ENCODE measurements at places on chromosomes 2 and 18.

DNA sequence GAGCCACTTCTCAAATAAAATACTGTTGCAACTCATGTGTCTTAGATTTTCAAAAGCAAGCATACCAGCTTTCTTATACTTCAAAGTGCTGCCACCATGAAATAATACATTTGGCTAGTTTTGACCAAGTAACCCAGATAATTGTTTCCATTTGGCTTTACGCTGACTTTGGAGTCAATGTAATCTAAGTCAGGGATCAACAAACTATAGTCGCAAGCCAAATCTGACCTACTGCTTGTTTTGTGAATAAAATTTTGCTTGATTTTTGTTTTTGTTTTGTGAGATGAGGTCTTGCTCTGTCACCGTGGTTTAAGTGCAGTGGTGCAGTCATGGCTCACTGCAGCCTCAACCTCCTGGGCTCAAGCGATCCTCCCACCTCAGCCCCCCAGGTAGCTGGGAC, 65.0 kb downstream of the OXER1 start:
- no peaks in the 10 kb centered on the region for H3K36me3 ChIP-seq
- no peak for DNase-seq
- no peaks in the 10 kb centered on the region for H3K4me1 ChIP-seq
- H3K4me3 ChIP-seq: no peak overlapping the region

GRCh38 chr2:230812033-230812432, 52.7 kb upstream of the ITM2C start:
- DNase-seq: no peak
- H3K4me1 ChIP-seq: no peaks in the 10 kb centered on the region
- no peak overlapping the region for H3K27ac ChIP-seq
- H3K4me3 ChIP-seq: no peak overlapping the region

DNA sequence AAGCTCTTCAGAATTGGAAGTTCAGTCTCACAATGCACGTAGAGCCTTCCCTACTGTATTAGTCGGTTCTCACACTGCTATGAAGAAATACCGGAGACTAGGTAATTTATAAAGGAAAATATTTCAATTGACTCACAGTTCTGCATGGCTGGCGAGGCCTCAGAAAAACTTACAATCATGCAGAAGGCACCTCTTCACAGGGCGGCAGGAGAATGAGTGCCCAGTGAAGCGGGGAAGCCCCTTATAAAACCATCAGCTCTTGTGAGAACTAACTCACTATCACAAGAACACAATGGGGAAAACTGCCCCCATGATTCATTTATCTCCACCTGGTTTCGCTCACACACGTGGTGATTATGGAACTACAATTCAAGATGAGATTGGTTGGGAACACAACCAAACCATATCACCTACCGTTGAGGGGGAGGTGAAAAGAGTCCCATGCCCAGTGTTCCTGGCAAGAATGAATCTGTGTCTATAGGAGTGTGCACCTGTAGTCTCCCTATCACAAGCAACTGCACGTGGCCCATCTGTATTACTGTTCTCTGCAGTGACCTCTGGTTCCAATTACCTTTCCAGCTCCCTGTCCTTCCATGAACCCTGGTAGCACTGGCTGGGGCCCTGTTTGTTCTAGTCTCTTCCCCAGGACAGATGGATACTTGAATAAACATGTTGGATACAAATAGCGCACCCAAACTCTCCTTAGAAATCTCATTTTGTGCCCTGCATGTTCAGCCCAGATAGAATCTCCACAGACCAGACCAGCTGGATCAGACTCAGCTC, 44.4 kb upstream of the ATL2 start:
- H3K27ac ChIP-seq: no peak overlapping the region
- H3K4me3 ChIP-seq: no peak overlapping the region
- 0 out of 2 replicates have a peak, but pooled peaks cover 4% of the 10 kb centered on the region for H3K4me1 ChIP-seq
- H3K27me3 ChIP-seq: no peaks in the 10 kb centered on the region

DNA sequence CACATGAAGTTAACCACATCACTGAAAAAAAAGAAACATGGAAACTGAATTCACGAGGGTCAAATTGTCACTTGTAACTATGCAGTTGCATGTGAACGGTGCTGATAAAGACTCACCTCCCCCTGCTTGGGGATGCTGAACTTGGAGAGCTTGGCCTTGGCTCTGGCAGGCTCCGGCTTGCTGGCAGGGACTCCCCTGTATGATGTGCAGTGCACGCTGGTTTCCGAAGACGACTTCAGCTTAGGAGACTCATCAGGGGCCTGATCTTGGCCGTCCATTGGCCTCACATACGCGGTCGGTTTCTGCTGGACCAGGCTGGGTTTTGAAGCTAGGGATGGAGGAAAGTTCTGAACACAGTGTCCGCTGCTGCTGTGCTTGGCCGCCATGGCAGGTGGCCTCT, 135.9 kb downstream of the AFF3 start:
- H3K4me1 ChIP-seq: no peaks in the 10 kb centered on the region
- DNase-seq: no peak
- H3K27me3 ChIP-seq: no peaks in the 10 kb centered on the region
- no peak overlapping the region for H3K27ac ChIP-seq
- H3K4me3 ChIP-seq: no peak overlapping the region

All from Caco-2 (cell line).